Right ventricle myocardium inferior (tissue), 1 donor: ENCODE measurements at places on chromosomes 11 and 22.

- peak; percentile 73 for DNase-seq
These were observed 450 bp downstream of the CBX6 start for GRCh38 chr22:38871360-38872171.

- DNase-seq, result no peak
These were observed 67.0 kb upstream of the AMPD3 start for GRCh38 chr11:10388101-10388500.

- no peak for DNase-seq
These were observed 131.8 kb downstream of the SBF2 start for GRCh38 chr11:10162222-10162621.

DNA sequence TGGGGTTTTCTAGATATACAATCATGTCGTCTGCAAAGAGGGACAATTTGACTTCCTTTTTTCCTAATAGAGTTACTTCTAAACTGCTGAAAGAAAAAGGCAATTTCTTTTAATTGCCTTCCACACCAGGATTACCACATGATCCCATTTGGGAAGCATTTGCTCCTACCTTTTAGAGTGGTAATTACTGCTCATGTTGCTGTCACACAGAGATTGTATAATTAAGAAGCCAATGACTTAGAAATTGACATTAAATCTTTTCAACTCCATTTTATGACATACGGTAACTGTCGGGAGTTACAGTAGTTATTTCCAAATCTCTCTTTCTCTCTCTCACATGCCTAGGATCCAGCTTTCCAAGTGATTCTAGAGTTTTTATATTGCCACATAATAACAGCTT, 17.8 kb upstream of the RAG2 start:
- no peak for DNase-seq

DNA sequence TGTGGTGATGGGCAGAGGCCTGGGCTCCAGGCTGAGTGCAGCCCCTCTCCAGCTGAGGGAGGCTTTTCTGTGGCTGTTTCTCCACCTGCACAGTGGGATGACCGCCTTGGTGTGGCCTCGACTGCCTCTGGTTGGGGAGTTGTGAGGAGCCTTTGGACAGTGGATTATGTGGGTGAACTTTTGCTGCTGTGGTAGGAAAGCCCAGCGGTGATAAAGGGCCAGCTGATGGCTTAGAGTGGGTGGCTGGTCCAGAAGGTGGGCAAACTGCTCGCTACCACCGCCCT, 1.4 kb upstream of the ESRRA start:
- peak; percentile 56 for DNase-seq

- DNase-seq, result peak; percentile 87
These were observed 44.5 kb downstream of the FEZ1 start for GRCh38 chr11:125451400-125452124.
